ENCODE measurements at places on chromosomes 4 and X. TPM values are rescaled to one million over a fixed set of nuclear protein-coding genes. Genes with fewer than 3 reads are reported as not detected.

The LGI2 gene
- not detected for total RNA-seq

The MFAP3L gene
- 1.9 TPM for total RNA-seq

The P2RY8 gene
- total RNA-seq: 0.67 TPM

The AFM gene
- not detected for total RNA-seq

The HSD17B10 gene
- 64.2 TPM for total RNA-seq

The F9 gene
- not detected for total RNA-seq

The TBX22 gene
- not detected for total RNA-seq

The ARHGAP10 gene
- total RNA-seq: 28.9 TPM

The F11 gene
- not detected for total RNA-seq
